ENCODE measurements at places on chromosomes 5 and 9. TPM values are rescaled to one million over a fixed set of nuclear protein-coding genes. Genes with fewer than 3 reads are reported as not detected.

- H3K27me3 ChIP-seq = no peaks in the 10 kb centered on the region
- H3K4me1 ChIP-seq = no peaks in the 10 kb centered on the region
- no peak overlapping the region for H3K4me3 ChIP-seq
Measured at GRCh38 chr9:86322973-86323644, 31.1 kb downstream of the TUT7 start.

GRCh38 chr5:14415024-14415697, 166.4 kb upstream of the OTULINL start:
- H3K4me3 ChIP-seq = no peak overlapping the region
- H3K36me3 ChIP-seq = no peaks in the 10 kb centered on the region
- H3K27me3 ChIP-seq = no peaks in the 10 kb centered on the region

OR1B1 gene
- total RNA-seq = not detected

DNA sequence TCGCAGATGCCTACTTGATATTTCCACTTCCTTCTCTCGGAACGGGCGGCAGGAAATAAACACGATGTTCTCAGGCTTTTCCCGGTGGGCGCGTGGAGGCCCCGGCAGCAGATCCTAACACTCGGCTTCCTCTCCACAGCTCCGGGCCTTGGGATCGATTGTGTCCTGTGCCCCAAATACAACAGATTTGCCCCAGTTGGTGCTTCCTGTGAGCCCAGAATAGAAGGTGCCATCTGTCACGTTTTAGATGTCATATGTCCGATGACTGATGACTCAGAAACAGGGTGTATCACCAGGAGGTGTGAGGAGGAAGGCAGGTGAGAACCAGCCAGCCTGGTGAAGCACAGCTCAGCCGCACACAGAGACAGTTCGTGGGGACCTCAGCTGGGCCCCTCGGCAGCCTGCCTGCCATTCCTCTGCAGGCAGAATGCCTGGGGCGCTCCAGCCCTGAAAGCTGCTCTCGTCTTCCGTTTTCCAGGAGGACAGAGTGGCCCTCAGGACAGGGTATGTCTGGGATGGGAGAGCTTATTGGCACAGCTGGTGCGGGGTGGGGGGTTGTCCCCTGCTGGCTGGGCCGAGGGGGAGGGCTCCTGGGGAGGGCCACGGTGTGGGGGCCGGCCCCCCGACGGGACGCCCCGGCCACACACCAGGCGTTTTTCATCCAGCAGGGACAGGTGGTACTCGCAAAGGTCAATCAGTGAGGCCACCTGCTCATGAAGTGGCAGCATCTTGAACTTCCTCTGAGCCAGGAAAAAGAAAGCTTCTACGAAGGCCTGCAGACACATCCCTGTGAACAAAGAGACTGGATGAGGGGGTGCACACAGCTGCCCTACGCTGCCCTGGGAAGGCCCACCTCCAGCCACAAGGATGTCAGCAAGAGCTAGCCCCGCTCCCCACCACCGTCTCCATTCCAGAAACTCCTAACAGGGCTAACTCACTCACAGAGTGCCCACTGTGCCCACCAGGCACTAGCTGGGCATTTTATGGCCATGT, 171.0 kb downstream of the DAB2IP start:
- no peak overlapping the region for H3K4me3 ChIP-seq
- no peaks in the 10 kb centered on the region for H3K27me3 ChIP-seq
- DNase-seq = no peak
- H3K4me1 ChIP-seq = no peaks in the 10 kb centered on the region
- H3K27ac ChIP-seq = no peak overlapping the region
- H3K36me3 ChIP-seq = no peaks in the 10 kb centered on the region

DNA sequence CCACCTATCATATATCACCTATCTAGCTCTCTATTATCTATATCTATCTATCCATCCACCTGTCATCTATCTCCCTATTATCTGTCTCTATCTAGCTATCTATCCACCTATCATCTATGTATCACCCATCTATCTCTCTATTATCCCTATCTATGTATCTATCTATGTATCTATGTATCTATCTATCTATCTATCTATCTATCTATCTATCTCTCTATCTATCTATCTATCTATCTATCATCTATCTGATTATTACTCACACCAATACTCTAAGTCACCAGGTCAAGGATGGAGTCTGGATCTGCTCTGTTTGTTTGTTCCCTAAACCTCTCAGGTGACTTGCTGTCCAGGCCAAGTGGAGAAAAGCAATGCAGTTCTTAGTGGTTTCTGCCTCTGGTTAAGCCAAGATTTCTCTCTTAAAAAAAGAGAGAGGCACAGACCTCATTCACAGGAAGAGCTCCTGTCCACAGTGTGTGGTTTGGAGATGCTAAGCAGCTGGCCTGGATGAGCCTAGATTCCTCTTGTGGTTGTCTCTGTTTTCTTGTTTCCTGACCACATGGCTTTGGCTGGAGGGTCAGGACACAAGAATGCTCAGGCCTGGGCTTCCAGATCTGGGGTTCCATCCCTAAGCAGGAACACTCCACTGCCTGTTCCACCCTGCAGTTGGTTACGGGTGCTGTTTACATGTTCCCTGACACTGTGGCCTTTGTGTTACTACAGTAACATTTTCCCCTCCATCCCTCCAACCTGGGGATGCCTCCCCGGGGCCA, 133.4 kb downstream of the PHF2 start:
- no peaks in the 10 kb centered on the region for H3K36me3 ChIP-seq
- no peak overlapping the region for H3K4me3 ChIP-seq
- no peak overlapping the region for H3K27ac ChIP-seq
- no peaks in the 10 kb centered on the region for H3K4me1 ChIP-seq

LHX2 gene
- total RNA-seq = 0.49 TPM

DNA sequence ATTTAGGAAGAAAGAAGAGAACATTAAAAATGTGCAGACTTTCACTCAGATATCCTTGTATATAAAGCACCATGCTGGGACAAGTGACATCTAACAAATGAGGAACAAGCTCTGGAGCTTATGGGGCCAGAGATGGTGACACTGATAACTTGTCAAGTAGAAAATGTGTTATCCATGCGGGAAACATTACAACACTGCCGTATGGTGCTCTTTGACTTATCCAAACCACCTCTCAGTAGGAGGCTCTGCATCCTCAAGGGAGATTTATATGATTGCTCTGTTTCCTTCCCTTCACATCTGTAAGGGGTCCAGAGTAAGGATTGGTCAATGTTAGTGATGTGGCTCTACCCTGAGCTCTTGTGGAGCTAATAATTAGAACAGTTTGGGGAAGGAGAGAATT, 23.5 kb downstream of the KCTD16 start:
- peaks cover 24% of the 10 kb centered on the region for H3K4me1 ChIP-seq
- H3K27me3 ChIP-seq = no peaks in the 10 kb centered on the region
- DNase-seq = no peak
- no peak overlapping the region for H3K4me3 ChIP-seq
- no peaks in the 10 kb centered on the region for H3K36me3 ChIP-seq

DNA sequence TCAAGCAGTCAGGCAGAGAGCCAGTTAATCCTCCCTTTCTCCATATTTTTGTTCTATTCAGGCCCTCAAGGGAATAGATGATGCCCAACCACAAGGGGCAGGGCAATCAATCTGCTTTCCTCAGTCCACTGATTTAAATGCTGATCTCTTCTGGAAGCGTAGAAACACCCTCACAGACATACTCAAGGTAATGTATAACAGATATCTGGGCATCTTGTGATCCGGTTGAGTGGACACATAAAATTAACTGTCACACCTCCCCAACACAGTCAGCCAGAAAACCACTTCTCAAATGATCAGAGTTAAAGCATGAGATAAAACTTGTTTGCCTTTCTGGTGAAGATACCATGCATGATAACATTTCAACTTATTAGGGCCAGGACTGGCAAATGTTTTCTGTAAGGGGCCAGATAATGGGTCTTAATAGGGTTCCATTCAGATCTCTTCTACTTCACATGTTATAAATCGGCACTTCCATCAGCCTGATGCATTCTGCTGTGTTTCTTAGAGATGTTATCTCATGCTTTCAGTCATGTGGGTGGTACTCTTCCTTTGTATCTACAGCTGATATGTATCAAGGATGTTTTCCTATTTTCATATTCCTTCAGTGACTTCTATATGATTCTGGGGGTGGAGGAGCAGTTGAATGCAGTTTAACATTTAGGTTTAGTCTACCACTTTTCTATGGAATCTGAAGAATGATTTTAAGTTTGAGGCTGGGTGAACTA, 58.9 kb upstream of the CNTLN start:
- H3K27me3 ChIP-seq = no peaks in the 10 kb centered on the region
- no peaks in the 10 kb centered on the region for H3K36me3 ChIP-seq
- no peak for DNase-seq
- no peak overlapping the region for H3K4me3 ChIP-seq
- no peak overlapping the region for H3K27ac ChIP-seq

GRCh38 chr5:138702166-138703077, 50.8 kb upstream of the CTNNA1 start:
- no peak overlapping the region for H3K27ac ChIP-seq
- peaks cover 5% of the 10 kb centered on the region for H3K27me3 ChIP-seq
- H3K4me3 ChIP-seq = no peak overlapping the region
- no peak for DNase-seq
- H3K4me1 ChIP-seq = no peaks in the 10 kb centered on the region

DNA sequence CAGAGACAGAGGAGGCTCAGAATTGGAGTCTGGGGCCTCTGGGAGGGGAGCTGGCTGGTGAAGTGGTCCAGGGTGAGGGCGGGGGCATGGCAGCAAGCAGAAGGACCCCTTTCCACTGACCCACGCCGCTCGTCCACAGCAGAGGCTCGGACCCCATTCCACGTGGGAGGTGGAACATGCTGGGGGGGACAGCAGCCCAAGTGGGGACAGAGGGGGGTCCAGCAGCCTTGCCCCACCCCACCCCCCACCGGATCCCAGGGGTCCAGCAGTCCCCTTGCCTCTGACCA, 25.4 kb upstream of the NKD2 start:
- H3K27me3 ChIP-seq = peaks cover under 1% of the 10 kb centered on the region
- DNase-seq = no peak
- H3K27ac ChIP-seq = no peak overlapping the region
- H3K36me3 ChIP-seq = no peaks in the 10 kb centered on the region
- no peaks in the 10 kb centered on the region for H3K4me1 ChIP-seq

GRCh38 chr9:137492464-137493363, 33.6 kb upstream of the NSMF start:
- H3K27ac ChIP-seq = no peak overlapping the region
- H3K4me1 ChIP-seq = no peaks in the 10 kb centered on the region
- no peaks in the 10 kb centered on the region for H3K36me3 ChIP-seq
- no peak overlapping the region for H3K4me3 ChIP-seq
- H3K27me3 ChIP-seq = no peaks in the 10 kb centered on the region

- H3K4me3 ChIP-seq = no peak overlapping the region
- no peak for DNase-seq
- no peaks in the 10 kb centered on the region for H3K27me3 ChIP-seq
Measured at GRCh38 chr9:89802781-89803355, 198.1 kb downstream of the GADD45G start.

DNA sequence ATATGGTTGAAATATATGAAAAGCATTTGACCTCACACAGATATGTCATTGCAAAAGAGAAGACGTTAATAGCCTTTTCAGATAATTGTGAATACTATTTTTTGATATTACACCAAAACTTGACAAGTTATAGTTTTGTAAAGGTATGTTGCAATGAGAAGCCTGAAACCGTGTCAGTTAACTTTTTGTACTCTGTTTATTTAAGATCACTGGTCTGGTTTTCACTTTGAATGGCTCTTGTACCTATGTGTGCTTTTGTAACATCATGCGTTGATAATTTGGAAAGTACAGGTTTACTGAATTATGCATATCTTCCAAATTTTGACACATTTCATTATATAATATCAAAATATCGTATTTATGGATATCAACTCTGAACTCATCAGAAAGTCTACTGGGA, 177.2 kb downstream of the PBX3 start:
- H3K4me1 ChIP-seq = no peaks in the 10 kb centered on the region
- no peaks in the 10 kb centered on the region for H3K27me3 ChIP-seq
- H3K36me3 ChIP-seq = no peaks in the 10 kb centered on the region
- no peak overlapping the region for H3K27ac ChIP-seq
- no peak overlapping the region for H3K4me3 ChIP-seq

Data from B cell (primary cell).